Astrocyte (in vitro differentiated cells and primary cell): ENCODE measurements at places on chromosomes 1 and 21. TPM values are rescaled to one million over a fixed set of nuclear protein-coding genes. Genes with fewer than 3 reads are reported as not detected.
A peak's percentile ranks its signal among the peaks of the same experiment; 100 is the strongest.

DNA sequence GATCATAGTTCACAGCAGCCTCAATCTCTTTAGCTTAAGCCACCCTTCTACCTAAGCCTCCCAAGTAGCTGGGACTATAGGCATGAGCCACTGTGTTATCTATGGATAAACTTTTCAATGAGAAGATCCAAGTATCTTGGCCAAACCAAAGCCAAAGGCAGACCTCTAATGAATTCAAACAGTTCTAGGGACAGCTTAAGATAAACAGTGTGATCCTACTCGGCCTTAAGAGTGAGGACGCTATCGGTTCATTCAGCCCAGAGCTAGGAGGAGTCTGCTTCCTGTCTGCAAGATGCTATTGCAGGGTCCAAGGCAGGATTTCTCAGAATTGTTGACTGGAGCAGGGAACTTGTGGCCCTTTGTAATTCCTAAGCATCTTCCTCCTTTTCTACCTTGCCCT lies 368.7 kb downstream of the ST6GALNAC3 start:
- DNase-seq, result no peak

The CD101 gene
- 1.6 and 2.6 TPM in 2 replicates for total RNA-seq

GRCh38 chr21:35208104-35208503 lies 159.0 kb upstream of the RUNX1 start:
- DNase-seq, result no peak

The PLXNA2 gene
- total RNA-seq, result 16.3 and 17.7 TPM in 2 replicates

DNA sequence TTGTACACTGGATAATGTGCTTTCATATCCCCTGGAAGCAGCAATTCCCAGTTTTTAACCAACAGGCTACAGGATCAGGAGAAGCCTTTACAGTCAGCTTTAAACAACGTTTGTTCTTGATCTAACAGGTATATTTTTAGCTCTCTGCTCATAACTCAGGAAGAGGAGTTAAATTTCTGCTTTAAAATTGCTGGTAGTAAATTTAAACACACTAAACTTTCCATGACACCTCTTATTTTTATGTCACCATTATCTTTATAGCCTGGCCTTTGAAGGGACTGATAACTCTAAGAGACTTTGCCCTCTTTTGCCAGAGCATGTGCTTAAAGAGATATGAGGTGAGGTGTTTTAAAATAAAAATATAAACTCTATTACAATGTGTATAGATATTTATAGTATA lies 119.6 kb upstream of the BRINP3 start:
- no peak for DNase-seq

GRCh38 chr1:201518071-201518470 lies 11.1 kb upstream of the CSRP1 start:
- no peak for DNase-seq

GRCh38 chr1:167404161-167404888 lies 114.0 kb downstream of the CD247 start:
- DNase-seq, result peak; percentile 4

The FAM151A gene
- not detected in 2 replicates for total RNA-seq

GRCh38 chr1:248841702-248842395 lies 3.8 kb downstream of the ZNF672 start:
- peak; percentile 26 for DNase-seq

GRCh38 chr1:32204943-32205361 lies 519 bp upstream of the IQCC start:
- no peak for DNase-seq

- no peak for DNase-seq
Observed at GRCh38 chr1:68370101-68370915, 79.4 kb downstream of the RPE65 start.

The DYNLT5 gene
- total RNA-seq, result 0.20 TPM in 1 of 2 replicates, not detected in the other

DNA sequence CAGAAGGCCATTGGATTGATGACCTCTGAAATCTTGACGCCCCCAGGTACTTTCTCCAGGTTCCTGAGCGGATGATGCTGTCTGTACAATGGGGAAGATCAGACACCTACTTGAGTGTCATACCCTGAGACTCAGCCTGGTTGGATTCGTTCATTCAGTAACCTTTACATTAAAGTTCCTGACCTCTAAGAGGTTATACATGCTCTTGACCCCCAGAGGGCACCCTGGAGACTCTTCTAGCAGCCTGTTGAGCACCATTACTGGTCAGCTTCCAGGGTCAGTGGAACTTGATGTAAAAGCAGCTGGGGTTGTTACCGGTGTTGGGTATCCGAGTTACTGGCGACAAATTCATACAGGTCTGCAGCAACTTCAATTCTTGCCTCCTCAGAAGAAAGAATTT lies 114.3 kb upstream of the ZNF678 start:
- no peak for DNase-seq

DNA sequence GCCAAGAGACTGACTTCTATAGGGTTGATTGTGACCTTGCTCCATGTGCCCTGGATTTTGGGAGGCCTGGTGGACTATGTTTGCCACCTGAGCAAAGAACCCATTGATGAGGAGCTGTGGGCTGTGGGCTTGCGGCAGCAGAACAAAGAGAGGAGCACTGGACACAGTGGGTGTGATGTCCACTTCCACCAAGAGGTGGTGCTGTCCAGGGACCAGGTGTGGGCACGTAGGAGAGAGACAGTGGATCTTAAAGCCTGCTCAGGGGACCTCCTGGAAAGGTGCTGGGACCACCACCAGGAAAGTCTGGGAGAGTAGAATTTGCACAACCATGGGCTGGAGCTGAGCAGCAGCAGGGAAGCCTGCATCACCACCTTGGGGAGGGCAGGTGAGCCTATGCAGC lies 106.7 kb upstream of the ETS2 start:
- DNase-seq, result no peak

The FAM78B gene
- total RNA-seq, result 0.20 and 0.67 TPM in 2 replicates

DNA sequence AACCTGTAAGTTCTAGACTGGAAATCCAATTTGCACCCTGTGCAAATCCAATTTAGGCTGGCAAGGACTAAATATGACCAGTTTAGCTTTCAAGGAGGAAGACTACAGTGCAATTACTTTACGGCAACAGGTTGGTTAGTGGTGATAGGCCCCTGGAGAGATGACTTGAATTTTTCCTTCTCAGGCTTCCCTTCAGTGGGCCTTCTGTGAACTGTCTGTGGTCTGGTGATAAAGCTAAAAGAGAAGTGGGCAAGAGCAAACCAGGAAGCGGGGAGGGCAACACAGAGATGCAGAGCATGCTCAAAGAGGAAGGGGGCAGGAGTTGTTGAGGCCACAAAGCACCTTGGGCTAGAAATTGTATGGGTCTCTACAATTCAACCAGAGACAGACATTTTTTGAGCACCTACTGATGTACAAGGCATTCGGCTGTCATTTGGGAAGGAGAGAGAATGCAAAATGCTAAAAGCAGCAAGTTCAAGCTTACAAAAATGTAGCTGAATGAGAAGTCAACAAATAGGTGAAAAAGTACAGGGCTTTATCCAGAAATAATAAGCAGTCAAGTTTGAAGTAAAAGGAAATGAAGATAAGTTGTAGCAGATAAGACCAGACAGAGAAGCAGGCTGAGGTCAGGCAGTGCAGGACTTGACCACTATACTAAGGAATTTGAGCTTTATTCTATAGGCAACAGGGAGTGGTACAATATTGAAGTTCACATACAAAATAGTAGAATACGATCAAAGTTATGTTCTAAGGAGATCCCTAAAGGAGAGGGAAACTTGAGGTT lies 23.9 kb downstream of the INPP5B start:
- DNase-seq, result no peak

GRCh38 chr1:2251786-2252185 lies 23.7 kb downstream of the SKI start:
- DNase-seq, result no peak

GRCh38 chr1:109133815-109134214 lies 19.9 kb downstream of the ELAPOR1 start:
- no peak for DNase-seq

The THEM5 gene
- total RNA-seq, result not detected in 2 replicates

DNA sequence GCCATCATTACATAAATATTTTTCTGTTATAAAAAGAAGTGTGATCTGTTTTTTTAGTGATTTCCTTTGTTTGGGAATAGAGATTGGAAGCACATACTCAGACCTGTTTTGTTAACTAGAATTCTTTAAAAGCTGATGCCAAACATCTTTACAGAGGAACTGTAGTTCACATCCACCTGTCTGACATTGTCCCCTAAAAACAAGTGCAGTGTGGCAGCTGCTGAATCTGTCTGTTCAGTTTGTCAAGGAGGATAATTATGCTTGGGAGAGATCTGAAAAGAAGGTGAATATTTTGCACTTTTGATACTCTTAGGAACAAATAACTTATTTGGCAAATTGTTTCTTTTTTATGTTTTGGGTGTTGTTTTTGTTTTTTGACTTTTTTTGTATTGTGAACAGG lies 13.6 kb downstream of the AGMAT start:
- no peak for DNase-seq

GRCh38 chr1:11967028-11967547 lies 13.2 kb upstream of the MFN2 start:
- DNase-seq, result no peak

DNA sequence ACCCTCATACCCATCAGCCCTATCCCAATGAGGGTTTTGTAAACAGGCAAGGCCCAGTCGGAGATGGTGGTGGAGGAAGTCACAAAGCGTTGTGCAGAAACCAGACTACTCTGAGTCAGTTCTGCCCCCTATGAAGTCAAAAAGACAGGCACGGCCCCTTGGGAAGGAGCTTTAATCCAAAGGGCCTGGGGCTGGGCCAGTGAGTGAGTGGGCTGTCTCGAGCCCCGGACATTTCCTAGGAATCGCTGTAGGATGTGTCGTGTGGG lies 442 bp upstream of the AHCYL1 start:
- DNase-seq, result no peak
